Stimulated activated CD8-positive, alpha-beta memory T cell treated with anti-CD3 and anti-CD28 coated beads, Interleukin-7, amount 100 ng/mL, for 1 hour (primary cell): ENCODE measurements at places on chromosomes 4 and X.

DNA sequence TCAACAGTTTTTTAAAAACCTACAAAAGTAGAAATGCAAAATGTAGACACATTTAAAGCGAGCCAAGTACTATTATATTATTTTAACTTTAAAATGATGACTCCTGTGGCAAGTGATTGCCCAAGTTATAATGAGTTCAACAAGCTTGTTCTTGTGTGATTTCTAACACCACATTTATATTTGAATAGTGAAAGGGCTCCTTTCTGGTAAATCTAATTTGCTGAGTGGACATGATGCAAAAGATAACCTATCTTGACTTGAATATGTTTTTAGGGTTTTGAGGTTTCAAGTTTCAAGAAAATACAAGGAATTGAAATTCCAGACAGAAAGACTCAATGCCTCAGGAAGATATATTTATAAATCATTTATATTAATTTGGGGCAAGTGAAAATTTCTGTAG lies 1.1 kb upstream of the EPGN start:
- DNase-seq = no peak

DNA sequence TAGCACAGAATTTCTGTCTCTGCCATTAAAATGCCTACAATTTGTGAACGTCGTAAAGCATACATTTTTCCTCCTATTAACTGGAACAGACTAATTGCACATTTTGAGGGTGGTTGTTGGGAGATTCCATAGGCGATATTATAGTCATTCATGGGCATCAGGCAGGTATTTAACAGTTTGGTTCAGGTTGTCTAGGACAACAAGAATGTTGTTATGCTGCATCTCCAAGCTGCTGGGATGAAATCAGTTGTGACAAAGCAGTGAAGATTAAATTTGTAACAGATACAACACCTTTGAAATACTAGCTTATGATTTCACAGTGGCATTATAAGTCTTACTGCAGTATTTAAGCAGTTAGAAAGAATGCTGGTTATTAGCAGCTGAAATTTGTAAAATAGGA lies 339.7 kb upstream of the PITX2 start:
- DNase-seq = no peak

DNA sequence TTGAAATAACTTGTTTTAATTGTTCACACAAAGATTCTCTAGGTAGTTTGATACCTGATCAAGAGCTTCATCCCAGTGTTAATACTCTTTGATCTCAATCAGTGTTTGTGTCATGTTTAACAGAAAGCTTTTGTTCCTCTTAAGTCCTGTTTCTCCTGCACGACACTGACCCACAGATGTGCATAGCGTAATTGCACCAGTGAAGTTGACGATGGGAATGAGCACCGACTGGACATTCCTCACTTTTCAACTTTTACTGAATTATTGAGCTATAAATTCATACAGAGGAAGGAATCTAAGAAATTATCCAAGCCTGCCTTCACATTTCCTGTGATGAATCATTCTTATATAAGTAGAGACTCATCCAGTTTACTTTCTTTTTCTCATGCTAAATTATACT lies 878.7 kb upstream of the TENM3 start:
- DNase-seq = no peak

- no peak for DNase-seq
Measured at GRCh38 chr4:141254326-141254725, 33.6 kb downstream of the ZNF330 start.

GRCh38 chrX:39302838-39303237 lies 501.6 kb downstream of the MID1IP1 start:
- DNase-seq = no peak

GRCh38 chrX:23786268-23786815 lies 3.4 kb downstream of the SAT1 start:
- no peak for DNase-seq

GRCh38 chrX:24498975-24499374 lies 33.9 kb downstream of the PDK3 start:
- DNase-seq = no peak

- DNase-seq = no peak
Measured at GRCh38 chr4:27635936-27636913, 775.6 kb downstream of the STIM2 start.

DNA sequence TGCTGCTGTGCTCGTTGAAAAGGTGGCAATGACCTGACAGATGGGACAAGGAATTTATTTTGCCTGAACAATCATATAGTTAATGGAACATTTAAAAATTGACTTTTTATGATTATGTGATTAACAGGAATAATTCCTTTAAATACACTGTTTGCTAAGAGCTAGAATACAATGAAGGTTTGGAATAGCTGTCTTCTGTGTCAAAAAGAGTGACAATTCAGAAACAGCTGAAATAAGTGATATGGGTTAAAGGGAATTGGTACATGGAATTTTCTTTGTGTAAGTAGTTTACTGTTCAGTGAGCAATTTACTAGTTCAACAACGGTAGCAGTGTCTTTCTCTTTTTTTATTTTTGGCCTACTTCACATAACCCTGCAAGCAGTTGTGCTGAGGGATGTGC lies 1083.5 kb upstream of the GRID2 start:
- no peak for DNase-seq

- DNase-seq = no peak
Measured at GRCh38 chr4:159980826-159981468, 878.1 kb downstream of the RAPGEF2 start.

DNA sequence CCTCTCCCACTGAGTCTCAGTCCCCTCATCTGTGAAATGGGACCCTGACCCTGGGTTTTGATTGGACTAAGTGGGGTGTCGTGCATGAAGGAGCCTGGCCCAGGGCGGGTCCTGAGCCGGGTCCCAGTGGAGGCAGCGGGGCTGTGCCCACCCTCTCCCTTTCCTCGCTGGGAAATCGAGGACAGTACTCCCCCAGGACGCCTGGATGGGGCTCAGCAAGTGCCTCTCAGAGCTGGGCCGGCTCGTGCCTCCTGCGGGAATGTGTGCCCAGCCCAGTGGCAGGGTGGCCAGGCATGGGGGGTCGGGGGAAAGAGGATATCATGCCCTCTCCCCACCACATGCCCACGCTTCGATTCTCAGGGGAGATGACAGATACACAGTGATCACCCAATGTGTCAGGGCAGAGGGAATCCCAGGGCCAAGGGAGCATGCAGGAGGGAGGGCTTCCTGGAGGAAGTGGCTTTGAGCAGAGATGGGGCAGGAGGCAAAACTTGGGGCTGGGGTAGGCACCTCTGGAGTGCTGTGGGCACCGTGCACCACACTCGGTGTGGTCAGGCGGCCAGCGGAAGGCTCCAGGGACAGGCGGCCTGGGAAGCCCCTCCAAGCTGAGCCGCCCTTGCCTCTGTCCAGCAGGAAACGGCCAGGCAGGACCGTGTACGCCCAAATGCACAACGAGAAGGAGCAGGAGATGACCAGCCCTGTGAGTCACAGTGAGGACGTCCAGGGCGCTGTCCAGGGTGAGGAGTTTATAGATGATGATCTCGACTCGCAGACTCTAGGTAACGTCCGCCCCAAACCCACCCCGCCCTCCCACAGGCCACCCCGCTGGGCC lies 203.0 kb downstream of the AFAP1 start:
- DNase-seq = no peak

DNA sequence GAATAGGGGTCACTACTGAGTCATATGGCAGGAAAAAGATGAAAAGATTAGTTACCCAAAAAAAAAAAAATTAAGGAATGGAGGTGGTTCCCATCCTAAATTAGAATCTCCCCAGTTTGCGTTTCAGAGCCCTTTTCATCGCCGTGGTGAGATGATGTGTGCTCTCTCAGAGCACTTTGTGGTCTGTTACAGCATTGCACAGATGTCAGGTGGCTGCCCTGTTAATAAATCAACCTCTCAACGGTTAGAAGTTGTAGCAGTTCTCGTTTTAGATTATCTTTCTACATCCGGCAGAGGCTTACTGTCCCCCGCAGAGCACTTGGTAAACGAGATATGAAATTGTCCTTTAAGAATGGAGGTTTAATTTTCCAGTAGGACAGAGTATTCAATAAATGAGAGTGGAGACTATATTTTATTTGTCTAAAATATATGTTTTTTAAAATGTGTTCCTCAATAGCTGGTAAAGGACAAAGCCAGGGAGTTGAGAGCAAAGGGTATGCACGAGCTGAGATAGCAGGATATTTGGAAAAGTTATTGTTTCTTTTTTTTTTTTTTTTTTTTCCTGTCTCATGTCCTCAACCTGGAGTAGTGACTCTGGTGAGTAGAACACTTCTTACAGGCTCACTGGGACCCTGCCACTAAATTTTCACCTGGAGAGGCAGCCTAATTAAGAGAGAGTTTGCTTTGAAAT lies 26.9 kb downstream of the AFF1 start:
- no peak for DNase-seq

- DNase-seq = no peak
Measured at GRCh38 chrX:124260845-124261244, 71.6 kb upstream of the TEX13D start.

GRCh38 chr4:150145946-150146340 lies 67.7 kb downstream of the DCLK2 start:
- DNase-seq = no peak

- DNase-seq = no peak
Measured at GRCh38 chr4:44845309-44845708, 119.0 kb upstream of the GNPDA2 start.

DNA sequence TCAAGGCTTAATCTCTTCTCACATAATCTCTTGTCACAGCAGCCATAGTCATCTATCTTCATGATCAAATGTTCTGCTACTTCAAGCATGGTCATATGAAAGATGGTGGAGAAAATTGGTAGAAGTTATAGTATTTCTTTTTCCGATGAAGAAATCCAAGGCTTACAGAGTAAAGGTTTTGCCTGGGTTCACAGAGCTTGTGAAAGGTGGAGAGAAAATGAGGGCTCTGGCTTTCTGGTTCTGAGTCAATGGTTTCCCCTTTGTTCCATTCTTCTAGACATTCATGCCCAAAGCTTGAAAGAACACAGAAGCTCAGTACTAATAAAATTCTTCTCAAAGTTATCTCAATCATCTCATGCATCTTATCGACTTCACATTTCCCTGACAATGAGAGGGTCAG lies 36.1 kb downstream of the CLNK start:
- DNase-seq = no peak
